ENCODE measurements at places on chromosomes 4 and X. TPM values are rescaled to one million over a fixed set of nuclear protein-coding genes. Genes with fewer than 3 reads are reported as not detected.

TCEANC gene
- 8.2 TPM for total RNA-seq

SPATA18 gene
- total RNA-seq = 11.2 TPM

IGFBP7 gene
- total RNA-seq = 67.9 TPM

TLR2 gene
- 3.7 TPM for total RNA-seq

PPEF2 gene
- not detected for total RNA-seq

AREG gene
- total RNA-seq = 0.22 TPM

CLDN22 gene
- total RNA-seq = not detected

RBM47 gene
- total RNA-seq = 6.0 TPM

LAP3 gene
- 74.6 TPM for total RNA-seq

MSANTD1 gene
- total RNA-seq = 2.3 TPM

SLC4A4 gene
- total RNA-seq = 107 TPM

PCDH11X gene
- 57.4 TPM for total RNA-seq

PTPN13 gene
- total RNA-seq = 170 TPM

GPR78 gene
- total RNA-seq = 3.0 TPM

SPANXC gene
- not detected for total RNA-seq

RNF212 gene
- 7.5 TPM for total RNA-seq

AFM gene
- not detected for total RNA-seq

Data from spinal cord (tissue), 10 donors.